ENCODE measurements at places on chromosomes 13 and 19. TPM values are rescaled to one million over a fixed set of nuclear protein-coding genes. Genes with fewer than 3 reads are reported as not detected.

- H3K4me1 ChIP-seq, result peaks cover 8% of the 10 kb centered on the region
- H3K36me3 ChIP-seq, result no peaks in the 10 kb centered on the region
- no peak overlapping the region for H3K4me3 ChIP-seq
- H3K27ac ChIP-seq, result no peak overlapping the region
Measured at GRCh38 chr13:104715111-104715510, 1648.9 kb upstream of the SLC10A2 start.

GRCh38 chr19:16144216-16144581 lies 714 bp downstream of the HSH2D start:
- no peak for DNase-seq
- H3K36me3 ChIP-seq, result peaks cover 18% of the 10 kb centered on the region
- H3K4me3 ChIP-seq, result peak overlapping the region; percentile 98
- peaks cover 37% of the 10 kb centered on the region for H3K4me1 ChIP-seq
- H3K27ac ChIP-seq, result peak overlapping the region; percentile 98
- H3K27me3 ChIP-seq, result no peaks in the 10 kb centered on the region

GRCh38 chr13:54750521-54750920 lies 1721.9 kb downstream of the OLFM4 start:
- no peak overlapping the region for H3K27ac ChIP-seq
- no peak overlapping the region for H3K4me3 ChIP-seq
- DNase-seq, result no peak
- no peaks in the 10 kb centered on the region for H3K27me3 ChIP-seq

DNA sequence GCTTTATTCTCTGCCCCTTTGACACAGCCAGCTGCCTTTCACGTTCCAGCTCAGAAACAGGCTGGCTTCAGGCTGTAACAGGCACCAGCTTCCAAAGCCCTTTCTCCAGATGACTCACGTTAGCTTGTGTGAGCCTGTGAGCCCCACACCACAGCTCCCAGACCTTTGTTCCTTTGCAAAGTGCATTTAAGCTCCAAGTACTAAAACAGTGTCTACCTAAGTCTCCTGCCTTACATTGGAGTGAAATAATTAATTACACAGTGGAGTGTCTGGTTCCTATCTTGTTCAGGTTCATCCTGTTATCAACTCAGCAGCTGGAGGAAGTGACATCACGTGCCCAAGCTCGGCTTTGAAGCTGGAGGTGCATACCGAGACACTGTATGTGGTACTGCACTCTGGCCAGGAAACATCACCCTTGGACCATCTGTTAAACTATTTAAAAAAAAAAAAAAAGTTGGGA lies 475.8 kb downstream of the FOXO1 start:
- peak; percentile 85 for DNase-seq
- peaks cover 69% of the 10 kb centered on the region for H3K4me1 ChIP-seq
- no peaks in the 10 kb centered on the region for H3K36me3 ChIP-seq
- H3K27ac ChIP-seq, result peak overlapping the region; percentile 92

GRCh38 chr13:71964491-71965100 lies 97.6 kb upstream of the DACH1 start:
- peaks cover 2% of the 10 kb centered on the region for H3K27me3 ChIP-seq
- no peaks in the 10 kb centered on the region for H3K4me1 ChIP-seq
- DNase-seq, result no peak

DNA sequence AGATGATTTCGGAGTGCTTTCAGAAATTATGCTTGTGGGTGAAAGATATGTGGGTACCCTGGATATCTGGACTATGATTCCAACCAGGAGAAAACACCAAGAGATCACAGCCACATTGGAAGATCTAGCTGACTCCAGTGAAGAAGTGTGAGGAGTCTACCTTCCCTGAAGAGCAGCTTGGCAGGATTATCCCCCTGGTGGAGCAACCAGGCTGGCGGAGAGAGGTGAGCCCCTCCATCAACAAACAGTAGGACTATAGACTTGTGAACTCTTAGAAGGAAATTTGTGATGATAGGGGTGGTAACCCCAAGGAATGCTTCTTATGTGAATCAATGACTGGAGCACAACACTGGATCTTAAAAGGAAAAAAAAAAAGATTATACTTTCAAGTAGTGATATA lies 47.8 kb upstream of the DIAPH3 start:
- H3K4me3 ChIP-seq, result no peak overlapping the region
- DNase-seq, result no peak
- H3K4me1 ChIP-seq, result no peaks in the 10 kb centered on the region
- H3K27me3 ChIP-seq, result peaks cover 3% of the 10 kb centered on the region

- no peaks in the 10 kb centered on the region for H3K27me3 ChIP-seq
- H3K4me3 ChIP-seq, result no peak overlapping the region
- DNase-seq, result peak; percentile 15
- H3K27ac ChIP-seq, result no peak overlapping the region
- H3K36me3 ChIP-seq, result peaks cover 86% of the 10 kb centered on the region
Measured at GRCh38 chr19:51971624-51972023, 15.0 kb downstream of the ZNF350 start.

GRCh38 chr13:35789335-35790165 lies 313.1 kb upstream of the MAB21L1 start:
- no peak for DNase-seq
- H3K4me1 ChIP-seq, result no peaks in the 10 kb centered on the region
- H3K27ac ChIP-seq, result no peak overlapping the region
- no peaks in the 10 kb centered on the region for H3K36me3 ChIP-seq
- H3K27me3 ChIP-seq, result no peaks in the 10 kb centered on the region

DNA sequence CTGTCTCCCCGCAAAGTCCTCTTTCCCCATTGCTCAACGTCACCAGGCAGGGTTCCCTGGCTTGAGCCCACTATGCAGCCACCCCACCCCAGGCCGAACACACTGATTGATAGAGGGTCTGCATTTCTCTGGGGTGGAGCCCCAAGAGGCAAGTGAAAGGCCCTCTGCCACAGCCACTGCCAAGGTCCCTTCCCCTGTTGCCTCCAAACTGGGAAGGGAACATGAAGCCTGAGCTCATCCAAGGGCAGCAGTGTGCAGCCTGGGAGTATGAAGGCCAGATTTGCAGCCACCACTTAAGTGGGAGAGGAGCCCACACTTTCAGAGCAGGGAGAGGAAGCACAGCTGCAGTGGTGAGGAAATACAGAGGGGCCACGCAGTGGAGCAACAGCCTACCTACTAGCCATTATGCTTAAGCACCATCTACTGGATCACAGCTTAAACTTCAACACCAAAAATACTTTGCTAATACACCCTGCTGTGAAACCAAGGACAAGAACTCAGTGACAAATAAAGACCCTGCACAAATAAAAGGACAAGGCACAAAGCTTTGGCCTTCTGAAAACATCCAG lies 48.6 kb downstream of the UBL3 start:
- H3K27me3 ChIP-seq, result no peaks in the 10 kb centered on the region
- peaks cover 26% of the 10 kb centered on the region for H3K4me1 ChIP-seq
- no peak overlapping the region for H3K27ac ChIP-seq
- H3K4me3 ChIP-seq, result no peak overlapping the region
- no peak for DNase-seq

- H3K27me3 ChIP-seq, result no peaks in the 10 kb centered on the region
- no peaks in the 10 kb centered on the region for H3K36me3 ChIP-seq
- H3K27ac ChIP-seq, result no peak overlapping the region
- H3K4me3 ChIP-seq, result no peak overlapping the region
- DNase-seq, result peak; percentile 85
Measured at GRCh38 chr19:52248241-52248640, 21.1 kb upstream of the ZNF766 start.

- peak overlapping the region; percentile 89 for H3K27ac ChIP-seq
- peaks cover 35% of the 10 kb centered on the region for H3K36me3 ChIP-seq
- peak overlapping the region; percentile 78 for H3K4me3 ChIP-seq
- DNase-seq, result peak; percentile 54
- no peaks in the 10 kb centered on the region for H3K27me3 ChIP-seq
- H3K4me1 ChIP-seq, result peaks cover 83% of the 10 kb centered on the region
Measured at GRCh38 chr13:98563071-98563470, 13.8 kb downstream of the STK24 start.

GRCh38 chr19:18109733-18110608 lies 12.4 kb downstream of the MAST3 start:
- H3K4me3 ChIP-seq, result peak overlapping the region; percentile 72
- H3K4me1 ChIP-seq, result peaks cover 20% of the 10 kb centered on the region
- H3K36me3 ChIP-seq, result peaks cover 11% of the 10 kb centered on the region
- peak; percentile 57 for DNase-seq
- no peak overlapping the region for H3K27ac ChIP-seq

- H3K27me3 ChIP-seq, result peaks cover 4% of the 10 kb centered on the region
- H3K27ac ChIP-seq, result no peak overlapping the region
- no peaks in the 10 kb centered on the region for H3K4me1 ChIP-seq
- no peaks in the 10 kb centered on the region for H3K36me3 ChIP-seq
- no peak overlapping the region for H3K4me3 ChIP-seq
- DNase-seq, result no peak
Measured at GRCh38 chr13:47094734-47095434, 198.0 kb upstream of the HTR2A start.

DNA sequence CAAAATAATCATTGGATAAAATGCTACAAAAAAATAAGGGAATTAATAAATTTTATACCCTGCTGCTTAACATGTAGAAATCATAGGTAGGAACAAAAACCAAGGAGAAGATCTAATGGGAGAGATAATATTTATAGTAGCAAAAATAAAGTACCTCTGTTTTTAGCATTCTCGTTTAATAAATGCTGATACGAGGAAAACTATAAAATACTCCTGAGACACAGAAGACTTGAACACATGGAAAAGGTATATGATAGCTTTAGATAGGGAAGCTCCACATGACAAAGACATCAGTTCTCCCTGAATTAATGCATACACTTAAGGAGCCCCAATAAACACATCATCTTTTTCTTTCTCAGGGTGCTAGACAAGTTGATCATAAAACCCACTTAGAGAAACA lies 44.6 kb upstream of the MCF2L start:
- H3K4me3 ChIP-seq, result no peak overlapping the region
- H3K27me3 ChIP-seq, result peaks cover 30% of the 10 kb centered on the region
- no peak for DNase-seq
- no peaks in the 10 kb centered on the region for H3K36me3 ChIP-seq
- H3K4me1 ChIP-seq, result no peaks in the 10 kb centered on the region

DNA sequence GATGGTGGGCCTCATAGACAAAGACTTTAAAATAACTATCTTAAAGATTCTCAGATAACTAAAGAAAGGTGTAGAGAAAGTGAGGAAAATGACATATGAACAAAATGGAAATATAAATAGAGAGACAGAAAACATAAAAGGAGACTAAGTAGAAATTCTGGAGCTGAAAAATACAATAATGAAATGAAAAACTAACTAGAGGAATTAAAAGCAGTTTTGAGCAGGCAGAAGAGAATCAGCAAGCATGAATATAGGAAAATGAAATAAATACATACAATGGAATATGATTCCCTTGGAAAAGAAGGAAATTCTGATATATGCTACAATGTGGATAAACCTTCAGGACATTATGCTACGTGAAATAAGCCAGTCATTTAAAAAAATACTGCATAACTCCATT lies 3.9 kb downstream of the EEF1AKMT1 start:
- H3K27me3 ChIP-seq, result no peaks in the 10 kb centered on the region
- H3K4me3 ChIP-seq, result no peak overlapping the region
- H3K36me3 ChIP-seq, result peaks cover 67% of the 10 kb centered on the region
- no peak for DNase-seq
- H3K27ac ChIP-seq, result peak overlapping the region; percentile 47

DNA sequence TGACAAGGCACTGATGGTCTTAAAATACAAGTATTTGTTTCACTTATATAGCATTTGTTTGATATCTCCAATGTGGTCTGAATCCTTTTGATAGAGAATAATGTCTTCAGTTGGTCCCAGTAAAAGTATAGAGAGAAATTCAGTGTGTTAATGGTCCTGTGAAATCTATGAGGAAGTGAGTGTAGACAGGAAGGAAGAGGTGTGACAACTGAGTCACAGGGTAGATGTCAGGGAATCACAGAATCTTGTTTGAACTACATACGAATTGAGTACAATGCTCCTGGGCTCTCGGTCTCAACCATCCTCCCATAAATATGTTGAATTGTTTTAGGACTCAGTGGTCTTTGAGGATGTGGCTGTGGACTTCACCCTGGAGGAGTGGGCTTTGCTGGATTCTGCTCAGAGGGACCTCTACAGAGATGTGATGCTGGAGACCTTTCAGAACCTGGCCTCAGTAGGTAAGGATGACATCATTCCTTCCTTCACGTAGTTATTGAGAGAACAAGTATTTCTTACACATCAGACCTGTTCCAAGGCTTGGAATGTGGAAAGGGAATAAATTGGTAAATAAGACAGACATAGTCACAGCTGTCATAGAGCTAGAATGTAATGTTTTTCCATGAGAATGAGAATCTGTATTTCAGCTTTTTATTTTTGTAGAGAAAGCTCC lies 9.1 kb downstream of the ZNF555 start:
- H3K4me1 ChIP-seq, result peaks cover 12% of the 10 kb centered on the region
- peak overlapping the region; percentile 81 for H3K27ac ChIP-seq
- peaks cover 55% of the 10 kb centered on the region for H3K36me3 ChIP-seq
- no peak for DNase-seq
- H3K27me3 ChIP-seq, result no peaks in the 10 kb centered on the region

DNA sequence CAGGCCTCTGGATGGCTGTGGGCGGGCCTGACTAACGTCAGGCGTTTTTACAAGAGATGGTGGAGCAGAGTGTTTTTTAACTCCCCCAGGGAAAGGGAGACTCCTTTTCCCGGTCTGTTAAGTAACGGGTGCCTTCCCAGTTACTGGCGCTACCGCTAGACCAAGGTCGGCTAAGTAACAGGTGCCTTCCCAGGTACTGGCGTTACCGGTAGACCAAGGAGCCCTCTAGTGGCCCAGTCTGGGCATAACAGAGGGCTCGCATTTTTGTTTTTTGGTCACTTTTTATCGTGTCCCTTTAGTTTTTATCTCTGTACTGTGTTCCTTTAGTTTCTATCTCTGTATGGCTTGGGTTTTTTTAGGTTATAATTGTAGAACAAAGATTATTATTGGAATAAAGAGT lies 10.0 kb downstream of the ZNF383 start:
- DNase-seq, result peak; percentile 57
- no peak overlapping the region for H3K4me3 ChIP-seq
- peaks cover 4% of the 10 kb centered on the region for H3K4me1 ChIP-seq
- no peaks in the 10 kb centered on the region for H3K27me3 ChIP-seq
- no peak overlapping the region for H3K27ac ChIP-seq
- H3K36me3 ChIP-seq, result peaks cover 75% of the 10 kb centered on the region

DNA sequence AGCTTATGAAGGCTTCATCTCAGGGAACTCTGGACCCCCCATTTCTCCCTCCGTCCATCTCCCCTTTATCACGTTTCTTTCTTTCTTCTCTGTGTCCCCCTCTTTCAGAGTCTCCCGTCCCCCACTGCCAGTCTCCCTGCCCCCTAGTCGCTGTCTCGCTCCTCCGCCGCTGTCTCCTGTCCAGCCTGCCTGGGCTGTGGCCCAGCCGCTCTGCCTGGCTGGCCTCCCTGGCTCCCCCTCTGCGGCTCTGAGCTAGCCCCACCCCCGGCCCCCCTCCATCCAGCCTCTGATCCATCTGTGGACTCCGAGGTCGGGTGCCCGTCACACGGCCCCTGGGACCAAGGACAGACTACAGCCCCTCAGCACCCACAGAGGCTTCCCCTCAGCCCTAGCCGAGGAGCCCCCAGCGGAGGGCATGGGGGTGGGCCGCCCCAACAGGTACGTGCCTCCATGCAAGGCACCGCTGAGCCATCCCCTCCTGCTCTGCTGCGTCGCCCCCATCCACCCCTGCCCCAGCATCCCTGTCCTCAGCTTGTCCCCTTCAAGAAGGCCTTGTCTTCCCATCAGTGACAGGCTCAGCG lies 1.1 kb upstream of the KCNJ14 start:
- peaks cover 12% of the 10 kb centered on the region for H3K4me1 ChIP-seq
- H3K36me3 ChIP-seq, result peaks cover 42% of the 10 kb centered on the region
- no peak for DNase-seq
- H3K27ac ChIP-seq, result no peak overlapping the region
- no peak overlapping the region for H3K4me3 ChIP-seq
- no peaks in the 10 kb centered on the region for H3K27me3 ChIP-seq

Gene CCNE1
- 25.7 TPM for total RNA-seq

Gene UPK1A
- total RNA-seq, result 1.8 TPM

Gene RAD23A
- total RNA-seq, result 189 TPM

Gene DENND1C
- total RNA-seq, result 61.2 TPM

Gene TRAPPC2B
- total RNA-seq, result 6.0 TPM

All from activated CD8-positive, alpha-beta T cell treated with anti-CD3 and anti-CD28 coated beads for 36 hours (primary cell).